ENCODE measurements at places on chromosomes 4 and X. TPM values are rescaled to one million over a fixed set of nuclear protein-coding genes. Genes with fewer than 3 reads are reported as not detected.

DNA sequence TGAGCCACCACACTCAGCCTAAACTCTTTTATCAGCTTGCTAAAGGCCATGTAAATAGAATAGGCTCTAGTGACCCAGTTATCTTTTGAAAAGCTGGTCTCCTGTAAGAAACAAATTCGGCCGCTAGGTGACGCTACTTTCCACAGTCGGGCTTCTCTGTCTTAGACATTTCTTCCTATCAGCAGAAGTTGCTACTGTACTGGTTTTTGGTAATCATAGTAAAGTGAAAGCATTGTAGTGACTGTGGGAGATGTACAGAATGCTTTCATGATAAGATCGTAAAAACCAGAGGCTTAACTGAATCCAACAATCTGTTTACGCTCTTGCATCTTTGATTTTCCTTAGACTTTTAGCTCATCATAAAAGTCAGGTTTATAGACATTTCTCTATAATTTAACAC is 82.6 kb downstream of the GK start:
- H3K4me3 ChIP-seq: no peak overlapping the region
- H3K27ac ChIP-seq: no peak overlapping the region
- DNase-seq: peak; percentile 25
- no peaks in the 10 kb centered on the region for H3K4me1 ChIP-seq
- H3K36me3 ChIP-seq: no peaks in the 10 kb centered on the region
- no peaks in the 10 kb centered on the region for H3K27me3 ChIP-seq

- peaks cover 3% of the 10 kb centered on the region for H3K4me1 ChIP-seq
- H3K4me3 ChIP-seq: peak overlapping the region; percentile 92
- peak overlapping the region; percentile 81 for H3K27ac ChIP-seq
- no peaks in the 10 kb centered on the region for H3K27me3 ChIP-seq
- DNase-seq: no peak
Observed at GRCh38 chr4:158722291-158722916, 792 bp downstream of the PPID start.

The SPACA5 gene
- total RNA-seq: not detected

The SMIM10L2A gene
- total RNA-seq: 5.0 TPM

Data from H1 (cell line).